Pancreas (tissue), 10 donors: ENCODE measurements at places on chromosomes 16 and 17. TPM values are rescaled to one million over a fixed set of nuclear protein-coding genes. Genes with fewer than 3 reads are reported as not detected.

GRCh38 chr17:73783945-73784603, 139.8 kb upstream of the SDK2 start:
- no peaks in the 10 kb centered on the region for H3K27me3 ChIP-seq
- no peak for DNase-seq
- H3K4me1 ChIP-seq: no peaks in the 10 kb centered on the region

- no peaks in the 10 kb centered on the region for H3K36me3 ChIP-seq
- H3K27me3 ChIP-seq: no peaks in the 10 kb centered on the region
- no peaks in the 10 kb centered on the region for H3K4me1 ChIP-seq
- no peak overlapping the region for H3K4me3 ChIP-seq
- no peak for DNase-seq
Measured at GRCh38 chr17:49461580-49461979, 33.5 kb upstream of the NGFR start.

- H3K4me1 ChIP-seq: no peaks in the 10 kb centered on the region
- no peaks in the 10 kb centered on the region for H3K27me3 ChIP-seq
- H3K36me3 ChIP-seq: no peaks in the 10 kb centered on the region
- DNase-seq: no peak
- no peak overlapping the region for H3K27ac ChIP-seq
Measured at GRCh38 chr16:90008708-90009145, 10.5 kb downstream of the DBNDD1 start.

- H3K4me3 ChIP-seq: no peak overlapping the region
- peak; percentile 65 for DNase-seq
- H3K36me3 ChIP-seq: no peaks in the 10 kb centered on the region
- peaks cover 5% of the 10 kb centered on the region for H3K4me1 ChIP-seq
- H3K27ac ChIP-seq: no peak overlapping the region
Measured at GRCh38 chr16:67675579-67675935, 8.9 kb downstream of the C16orf86 start.

DNA sequence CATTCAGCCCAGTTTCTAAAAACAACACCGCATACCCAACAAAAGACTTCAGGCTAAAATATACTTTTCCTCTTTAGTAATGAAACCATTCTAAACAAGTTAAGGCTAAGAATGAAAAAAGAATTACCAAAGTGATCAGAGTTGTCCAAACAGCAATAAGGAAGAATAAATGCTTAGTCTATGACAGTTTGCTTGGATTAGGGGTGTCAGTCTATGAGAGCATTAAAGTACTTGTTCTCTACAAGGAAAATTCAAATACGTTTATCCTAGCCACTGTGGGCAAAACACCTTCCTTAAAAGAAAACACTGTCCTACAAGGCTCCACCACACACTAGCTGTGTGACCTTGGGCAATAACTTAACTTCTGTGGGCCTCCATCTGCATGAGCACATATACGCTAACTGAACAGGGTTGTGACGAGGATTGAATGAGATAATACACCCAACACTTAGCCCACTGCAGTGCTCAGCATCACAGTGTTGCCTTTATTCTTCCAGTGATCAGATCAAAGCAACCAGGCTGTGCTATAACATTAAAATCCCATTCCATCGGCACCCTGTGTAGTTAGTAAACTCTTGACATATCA, 53.6 kb downstream of the TEX2 start:
- peaks cover 3% of the 10 kb centered on the region for H3K36me3 ChIP-seq
- DNase-seq: no peak
- H3K27ac ChIP-seq: no peak overlapping the region
- H3K4me1 ChIP-seq: peaks cover 4% of the 10 kb centered on the region

Gene KRT39
- total RNA-seq: not detected

Gene KRTAP16-1
- not detected for total RNA-seq

DNA sequence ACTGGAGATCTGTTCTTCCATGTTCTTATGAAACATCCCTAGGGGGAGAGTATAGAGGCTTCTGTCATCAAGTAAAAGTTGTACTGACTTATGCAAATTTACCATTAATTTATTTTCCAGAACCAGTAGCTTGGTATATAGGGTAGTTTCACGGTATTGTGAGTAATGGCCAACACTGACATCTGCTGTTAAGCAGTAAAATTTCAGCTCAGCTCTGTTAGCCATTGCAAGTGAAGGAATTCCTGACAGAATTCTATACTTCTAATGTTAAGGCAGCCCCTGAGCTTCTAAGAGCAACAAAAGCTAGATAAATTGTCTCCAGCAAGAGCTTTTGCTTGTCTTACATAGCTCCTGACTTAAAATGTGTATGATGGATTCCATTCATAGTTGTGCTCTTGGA, 613.5 kb upstream of the C16orf82 start:
- no peak overlapping the region for H3K4me3 ChIP-seq
- no peaks in the 10 kb centered on the region for H3K4me1 ChIP-seq
- H3K27ac ChIP-seq: no peak overlapping the region
- H3K27me3 ChIP-seq: no peaks in the 10 kb centered on the region
- no peaks in the 10 kb centered on the region for H3K36me3 ChIP-seq

- H3K4me1 ChIP-seq: no peaks in the 10 kb centered on the region
Measured at GRCh38 chr17:5097101-5097834, 14.4 kb downstream of the ZNF232 start.

DNA sequence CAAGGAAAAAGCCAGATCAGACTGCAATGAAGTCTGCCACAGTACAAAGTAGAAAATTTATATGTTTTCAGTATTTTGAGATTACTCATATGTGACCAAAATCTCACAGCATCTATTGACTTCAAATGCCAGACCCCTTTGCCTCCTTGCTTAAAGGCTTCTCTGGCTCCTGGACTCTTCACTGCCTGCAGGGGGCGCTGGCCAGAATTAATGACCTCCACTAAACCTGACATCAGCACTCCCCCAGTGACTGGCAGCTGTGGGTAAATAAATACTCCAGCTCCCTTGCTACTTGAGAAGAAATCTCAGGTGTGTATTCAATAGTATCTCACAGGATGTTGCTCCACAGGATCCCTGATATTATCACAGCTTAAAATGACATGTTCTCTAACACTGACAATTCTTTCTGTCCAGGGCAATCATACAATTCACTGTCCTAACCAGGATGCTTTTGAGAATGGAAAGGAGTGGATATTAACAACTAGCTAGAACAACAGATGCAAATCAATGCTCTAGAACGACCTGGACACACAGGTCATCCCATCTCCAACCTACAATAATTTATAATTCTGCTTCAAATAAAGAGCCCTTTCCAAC, 4.0 kb downstream of the BECN1 start:
- H3K27ac ChIP-seq: no peak overlapping the region
- DNase-seq: no peak
- H3K4me1 ChIP-seq: peaks cover 10% of the 10 kb centered on the region
- peaks cover 59% of the 10 kb centered on the region for H3K36me3 ChIP-seq
- no peak overlapping the region for H3K4me3 ChIP-seq

DNA sequence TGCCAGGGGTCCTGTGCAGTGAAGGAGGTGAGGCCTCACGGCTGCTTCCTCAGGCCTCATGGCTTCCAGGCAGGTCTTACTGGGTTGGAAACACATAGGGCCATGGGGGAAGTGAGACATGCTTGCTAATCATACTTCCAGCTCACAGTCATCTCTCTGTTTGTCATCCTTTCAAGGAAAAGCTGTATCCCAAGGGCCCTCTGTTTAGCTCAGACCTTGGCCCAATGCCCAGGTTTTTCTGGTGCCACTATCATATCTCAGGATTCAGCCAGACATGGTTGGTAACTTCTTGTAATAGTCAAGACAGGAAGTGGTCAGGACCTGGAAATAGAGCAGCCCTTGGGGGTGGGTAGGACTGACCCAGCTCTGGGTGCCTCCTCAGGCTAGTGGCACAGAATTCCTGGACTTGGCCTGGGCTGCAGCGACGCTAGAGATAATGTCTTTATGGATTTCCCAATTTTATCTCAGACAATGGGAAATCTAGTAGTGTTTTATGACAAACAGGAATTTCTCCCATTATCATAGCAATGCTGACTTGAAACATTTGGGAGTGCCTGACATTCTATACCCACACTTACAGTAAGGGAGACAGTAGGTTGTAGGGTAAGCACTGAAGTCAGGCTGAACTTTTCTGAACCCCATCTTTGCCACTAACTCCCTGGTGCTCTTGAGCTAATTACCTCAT, 13.5 kb upstream of the ITGB3 start:
- H3K27me3 ChIP-seq: no peaks in the 10 kb centered on the region
- H3K27ac ChIP-seq: peak overlapping the region; percentile 51
- DNase-seq: peak; percentile 50
- H3K4me3 ChIP-seq: no peak overlapping the region
- no peaks in the 10 kb centered on the region for H3K4me1 ChIP-seq

Gene CCL7
- not detected for total RNA-seq

GRCh38 chr17:80000981-80001775, 34.5 kb downstream of the TBC1D16 start:
- no peak overlapping the region for H3K27ac ChIP-seq
- H3K36me3 ChIP-seq: no peaks in the 10 kb centered on the region
- H3K27me3 ChIP-seq: no peaks in the 10 kb centered on the region

- no peak for DNase-seq
- no peaks in the 10 kb centered on the region for H3K4me1 ChIP-seq
- H3K27ac ChIP-seq: no peak overlapping the region
- H3K4me3 ChIP-seq: no peak overlapping the region
Measured at GRCh38 chr16:27818246-27818645, 245.3 kb downstream of the GSG1L start.

Gene KSR1
- 134 TPM for total RNA-seq

DNA sequence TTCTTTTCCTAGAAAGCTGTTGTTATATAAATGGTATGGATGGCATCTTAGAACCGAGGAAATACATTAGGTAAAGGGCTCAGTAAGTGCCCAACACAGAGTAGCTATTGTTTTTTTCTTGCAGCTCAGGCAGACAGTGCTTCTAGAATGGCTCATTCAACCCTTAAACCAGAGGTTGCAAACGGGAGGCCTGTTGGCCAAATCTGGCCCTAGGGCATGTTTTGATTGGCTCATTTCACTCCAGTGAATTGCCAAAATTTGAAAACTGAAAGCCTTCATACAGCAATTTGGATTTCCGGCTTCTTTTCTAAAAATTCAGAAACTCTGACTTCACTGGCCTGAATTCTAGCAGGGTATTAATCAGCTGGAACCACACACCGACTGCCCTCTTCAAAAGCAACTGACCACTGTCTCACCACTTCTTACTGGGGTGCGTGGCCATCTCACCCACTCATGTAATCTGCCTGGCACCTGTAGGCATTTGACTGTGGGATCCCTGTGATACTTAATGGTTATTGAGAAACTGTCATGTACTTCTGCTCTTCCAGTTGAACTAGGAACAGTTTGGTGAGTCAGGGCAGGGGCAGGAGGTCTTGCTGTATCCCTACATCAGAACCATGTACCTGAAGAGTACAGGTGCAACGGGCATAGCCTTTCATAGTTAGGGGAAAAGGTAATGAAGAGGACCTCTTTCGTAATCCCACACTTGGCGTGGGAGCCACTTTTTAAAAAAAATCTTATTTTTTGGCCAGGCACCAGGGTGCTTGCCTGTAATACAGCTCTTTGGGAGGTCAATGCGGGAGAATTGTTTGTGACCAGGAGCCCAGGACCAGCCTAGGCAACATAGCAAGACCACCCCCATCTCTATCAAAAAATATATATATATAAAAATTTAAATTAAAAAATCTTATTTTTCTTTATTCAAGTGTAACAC, 53.6 kb upstream of the SCNN1B start:
- no peaks in the 10 kb centered on the region for H3K27me3 ChIP-seq
- no peak overlapping the region for H3K4me3 ChIP-seq
- H3K27ac ChIP-seq: no peak overlapping the region
- no peak for DNase-seq
- H3K4me1 ChIP-seq: no peaks in the 10 kb centered on the region

GRCh38 chr16:12998361-12999085, 97.1 kb downstream of the SHISA9 start:
- no peaks in the 10 kb centered on the region for H3K4me1 ChIP-seq
- DNase-seq: no peak
- H3K4me3 ChIP-seq: no peak overlapping the region
- H3K36me3 ChIP-seq: no peaks in the 10 kb centered on the region
- H3K27me3 ChIP-seq: no peaks in the 10 kb centered on the region
- H3K27ac ChIP-seq: no peak overlapping the region

DNA sequence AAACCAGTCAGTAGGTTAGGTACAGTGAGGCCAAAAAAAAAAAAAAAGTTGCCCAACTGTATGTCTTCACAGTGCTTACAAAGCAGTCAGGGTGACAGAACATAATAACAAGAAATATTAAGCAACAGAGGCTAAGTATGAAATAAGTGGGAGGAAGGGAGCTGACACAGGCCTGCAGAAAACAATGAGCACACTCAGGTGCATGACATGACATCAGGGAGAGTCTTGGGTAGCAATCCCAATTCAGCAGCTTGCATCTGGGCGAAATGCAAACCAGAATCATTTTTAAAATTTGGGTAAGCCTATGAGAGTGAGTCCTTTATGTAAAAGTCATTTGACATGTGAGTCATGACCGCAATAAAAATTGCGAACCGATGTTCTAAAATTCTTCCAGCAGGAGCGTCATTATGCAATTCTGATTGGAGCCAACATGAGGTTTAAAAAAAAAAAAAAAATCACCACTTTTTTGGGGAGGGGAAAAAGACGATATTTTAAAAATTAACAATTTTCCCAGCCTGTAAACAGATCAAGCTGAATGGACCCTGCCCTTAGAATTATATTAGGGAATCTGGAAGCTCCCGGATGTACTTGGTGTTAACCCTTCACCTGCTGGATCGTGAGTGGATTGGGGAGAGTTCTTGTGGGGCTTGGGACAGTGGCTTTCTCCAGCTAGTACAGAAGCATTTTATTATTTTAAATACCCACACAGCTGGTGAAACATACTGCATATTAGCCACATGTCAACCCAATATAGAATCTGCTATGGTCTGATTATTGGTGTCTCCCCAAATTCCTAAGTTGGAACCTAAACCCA, 127.9 kb downstream of the NPIPB5 start:
- H3K4me1 ChIP-seq: no peaks in the 10 kb centered on the region
- H3K36me3 ChIP-seq: no peaks in the 10 kb centered on the region
- DNase-seq: no peak
- no peak overlapping the region for H3K27ac ChIP-seq
- H3K27me3 ChIP-seq: no peaks in the 10 kb centered on the region

DNA sequence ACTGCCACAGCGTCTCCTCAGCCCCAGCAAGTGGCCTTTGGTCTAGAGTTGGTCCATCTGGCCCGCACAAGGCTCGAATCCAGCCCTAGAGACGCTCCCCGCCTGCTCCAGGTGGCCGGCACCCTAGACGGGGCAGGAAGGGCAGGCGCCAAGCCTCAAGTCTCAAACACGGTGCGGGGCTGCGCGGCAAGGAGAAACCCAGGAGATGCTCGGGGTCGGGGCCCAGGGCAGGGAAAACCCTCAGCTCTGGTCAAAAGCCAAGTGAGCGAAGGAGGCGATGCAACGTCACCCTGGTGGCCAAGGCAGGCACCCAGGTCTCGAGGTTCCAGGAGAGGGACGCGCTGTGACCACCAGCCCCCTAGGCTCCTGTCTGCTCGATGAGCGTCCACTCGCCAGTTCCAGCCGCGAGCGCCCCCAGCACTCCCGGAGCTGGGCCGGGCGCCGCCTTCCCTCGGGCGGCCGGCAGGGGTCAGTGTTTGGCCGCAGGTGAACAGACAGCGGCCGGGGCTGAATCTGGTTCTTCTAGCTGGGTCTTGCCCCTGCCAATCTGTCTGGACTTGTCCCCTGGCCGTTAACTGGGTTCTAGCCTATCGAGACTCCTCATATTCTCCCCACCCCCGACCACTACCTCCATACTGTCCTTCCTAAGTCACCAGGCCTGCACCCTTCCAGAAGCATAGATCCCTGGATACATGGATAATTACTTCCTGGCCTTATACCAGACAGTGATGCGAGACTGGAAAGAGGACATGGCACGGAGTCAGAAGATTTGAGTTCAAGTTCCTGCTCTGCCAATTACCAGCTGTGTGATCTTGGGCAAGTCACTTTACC, 44.0 kb downstream of the PRAC1 start:
- peak; percentile 74 for DNase-seq
- H3K27me3 ChIP-seq: no peaks in the 10 kb centered on the region
- no peaks in the 10 kb centered on the region for H3K36me3 ChIP-seq
- no peak overlapping the region for H3K27ac ChIP-seq

Gene RGS11
- total RNA-seq: 6.1 TPM
